ENCODE measurements at places on chromosomes 6 and 20.
A peak's percentile ranks its signal among the peaks of the same experiment; 100 is the strongest.

DNA sequence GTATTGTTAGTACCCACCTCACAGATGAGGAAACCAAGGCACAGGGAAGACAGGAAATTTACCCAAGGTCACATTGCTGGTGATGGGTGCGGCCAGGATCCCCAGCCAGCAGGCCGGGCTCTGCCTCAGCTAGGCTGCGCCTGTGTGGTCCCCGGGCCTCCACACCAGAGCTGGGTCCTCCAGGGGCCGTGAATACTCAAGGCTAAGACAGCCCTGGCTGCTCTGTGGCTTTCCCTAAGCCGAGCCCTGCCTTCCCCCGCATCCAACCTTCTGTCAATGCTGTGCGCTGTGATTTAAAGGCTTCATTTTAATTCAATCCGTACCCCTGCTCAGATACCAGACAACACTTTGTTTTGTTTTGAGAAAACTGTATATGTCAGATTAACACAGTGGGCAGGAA, 246.7 kb downstream of the TTLL2 start:
- DNase-seq = no peak

- DNase-seq = no peak
Measured at GRCh38 chr6:158324136-158324535, 11.9 kb downstream of the TULP4 start.

DNA sequence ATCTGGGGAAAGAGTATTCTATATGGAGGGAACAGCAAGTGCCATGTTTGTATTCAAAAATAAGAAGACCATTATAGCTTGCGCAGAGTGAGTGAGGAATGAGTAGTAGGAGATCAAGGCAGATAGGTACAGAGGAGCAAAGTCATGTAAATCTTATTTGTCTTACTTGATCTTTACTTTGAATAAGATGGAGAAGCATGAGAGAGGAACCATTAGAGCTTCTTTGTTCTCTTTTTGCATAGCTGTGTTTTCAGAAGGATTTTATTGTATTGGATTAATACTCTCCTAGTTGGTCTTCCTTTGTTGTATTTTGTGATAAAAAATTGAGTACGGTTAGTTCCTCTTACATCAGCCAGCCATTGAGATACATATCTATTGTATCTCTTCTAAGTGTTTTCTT, 88.4 kb downstream of the SCAF8 start:
- DNase-seq = no peak

- DNase-seq = no peak
Measured at GRCh38 chr6:753486-753885, 60.5 kb upstream of the EXOC2 start.

DNA sequence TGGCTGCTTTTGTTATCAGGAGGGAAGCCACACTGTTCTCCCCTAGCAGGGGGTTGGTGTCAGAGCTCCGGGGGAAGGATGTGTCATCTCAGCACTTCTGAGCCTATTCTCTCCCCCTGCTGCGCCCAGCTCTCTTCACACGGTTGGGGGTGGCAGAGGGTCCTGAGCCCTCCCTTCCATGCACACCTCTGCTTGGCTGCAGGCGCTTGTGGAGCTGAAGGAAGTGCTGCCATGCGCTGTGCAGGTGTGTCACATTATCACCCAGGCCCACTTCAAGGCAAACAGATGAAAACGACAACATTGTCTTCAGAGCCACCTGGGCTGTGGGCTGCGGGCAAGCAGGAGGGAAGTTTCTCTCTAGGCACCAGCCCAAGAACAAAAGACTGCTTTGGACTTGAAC, 263.4 kb downstream of the BMP7 start:
- no peak for DNase-seq

DNA sequence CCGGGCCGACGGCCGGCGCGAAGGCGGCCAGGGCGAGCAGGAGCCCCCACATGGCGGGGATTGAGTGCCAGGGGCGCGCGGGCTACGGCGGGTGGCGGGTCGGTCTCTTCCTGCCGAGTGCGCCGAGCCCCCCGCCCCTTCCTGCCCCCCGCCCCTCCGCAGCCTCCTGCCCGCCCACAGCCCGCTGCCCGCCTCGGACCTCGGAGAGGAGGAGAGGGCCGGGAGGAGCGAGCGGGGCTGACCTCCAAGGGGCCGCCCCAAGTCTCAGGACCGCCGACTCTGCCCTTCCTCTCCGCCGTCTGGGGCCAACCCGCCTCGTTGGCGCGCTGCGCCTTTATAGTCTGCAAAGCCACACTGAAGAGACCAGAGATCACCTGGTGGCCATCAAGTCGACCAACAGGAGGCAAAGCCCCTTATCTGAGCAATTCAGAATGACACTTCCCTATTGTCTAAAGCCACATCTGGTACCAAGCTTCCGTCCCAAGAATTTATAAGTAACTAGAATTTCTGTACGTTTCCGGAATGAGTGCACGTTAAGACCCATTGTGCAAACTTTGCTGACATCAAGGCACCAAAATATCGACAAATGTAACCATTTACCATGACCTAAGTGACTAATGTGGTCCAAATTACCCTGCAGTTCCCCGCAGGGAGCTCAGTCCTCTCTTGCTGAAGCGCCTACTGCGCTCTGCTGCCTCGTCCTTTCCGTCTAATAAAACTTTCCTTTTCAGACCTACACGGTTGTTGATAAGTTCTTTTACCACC, at the start of gene CPXM1:
CPXM1 (minus strand) TSS at position 107 of the 765 bp plus-strand sequence; CDS start at position 52, 55 bp downstream.
- peak; percentile 27 for DNase-seq

GRCh38 chr20:21705575-21706260, at the start of gene PAX1:
Gene PAX1 (plus strand): TSS chr20:21705664. CDS start chr20:21705713, 49 bp downstream.
- peak; percentile 29 for DNase-seq

DNA sequence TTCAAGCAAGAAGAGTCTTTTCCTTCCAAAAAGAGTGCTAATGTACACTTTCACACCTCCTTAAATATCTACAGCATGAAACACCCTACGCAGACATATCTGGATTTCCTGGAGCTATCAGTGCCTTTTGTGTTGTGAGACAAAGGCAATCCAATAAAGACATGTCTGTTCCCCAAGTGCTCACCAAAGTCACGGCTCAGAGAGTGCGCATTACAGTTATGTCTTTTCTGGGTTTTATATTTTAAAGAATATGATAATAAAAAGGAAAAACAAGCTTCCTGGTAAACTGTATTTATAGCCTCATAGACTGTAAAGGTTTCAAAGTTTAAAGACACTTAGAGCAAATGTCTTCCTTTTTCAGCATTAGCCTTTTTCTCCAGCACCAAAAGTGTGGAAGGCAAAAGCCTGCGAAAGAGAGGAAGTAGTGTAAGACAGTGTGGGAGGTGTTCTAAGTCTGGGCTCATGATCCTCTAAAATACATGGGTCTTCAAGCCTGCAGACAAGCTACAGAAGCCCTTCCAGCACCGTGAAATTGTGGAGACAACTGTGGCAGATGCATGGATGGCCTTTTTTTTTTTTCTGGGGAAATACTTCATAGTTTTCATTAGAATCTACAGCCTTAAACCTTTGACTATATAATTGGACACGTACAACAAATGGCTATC, 135.0 kb upstream of the SLC35B3 start:
- no peak for DNase-seq

GRCh38 chr20:50717974-50718761, 13.2 kb upstream of the PARD6B start:
- DNase-seq = no peak

DNA sequence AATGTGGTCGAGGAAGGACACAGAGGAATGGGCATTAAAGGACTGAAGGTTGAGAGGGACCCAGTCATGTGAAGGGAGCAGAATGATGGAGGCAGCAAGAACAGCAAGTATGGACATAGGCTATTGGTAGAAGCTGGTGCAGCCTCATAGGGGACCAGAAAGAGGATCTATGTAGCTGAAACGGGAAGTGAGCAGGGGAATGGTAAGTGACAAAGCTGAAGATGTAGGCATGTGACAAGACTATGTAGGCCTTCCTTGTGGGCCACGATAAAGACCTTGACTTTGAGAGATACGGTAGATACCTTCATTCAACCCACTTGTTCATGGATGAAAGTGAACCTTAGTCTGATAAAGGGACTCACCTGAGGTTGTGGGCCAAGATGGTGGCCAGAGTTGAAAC, 3.5 kb downstream of the CTNNBL1 start:
- DNase-seq = no peak

GRCh38 chr6:22569281-22570184, at the start of gene HDGFL1:
Gene HDGFL1 (plus strand): TSS chr6:22569566. CDS start chr6:22569576, 10 bp downstream.
- no peak for DNase-seq

Data from NCI-H1930 (cell line).